ENCODE measurements at places on chromosomes 2 and 18.

DNA sequence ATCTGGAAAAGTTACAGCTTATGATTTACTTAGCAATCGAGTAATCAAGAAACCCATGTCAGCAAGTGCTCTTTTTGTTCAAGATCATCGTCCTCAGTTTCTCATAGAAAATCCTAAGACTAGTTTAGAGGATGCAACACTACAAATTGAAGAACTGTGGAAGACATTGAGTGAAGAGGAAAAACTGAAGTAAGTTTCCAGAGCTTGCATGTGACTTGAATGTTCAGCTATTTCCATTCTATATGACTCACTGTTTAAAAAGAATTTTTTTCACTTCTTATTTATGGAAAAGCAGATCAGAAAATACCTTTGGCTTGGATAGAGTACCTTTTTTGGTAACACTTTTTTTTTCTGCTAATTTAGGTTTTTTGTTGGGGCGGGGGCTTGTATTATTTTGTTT is 70.7 kb downstream of the PMS1 start:
- DNase-seq = no peak

- DNase-seq = no peak
Measured at GRCh38 chr2:211836409-211836808, 702.2 kb downstream of the ERBB4 start.

- no peak for DNase-seq
Measured at GRCh38 chr18:48361801-48362200, 47.4 kb downstream of the ZBTB7C start.

DNA sequence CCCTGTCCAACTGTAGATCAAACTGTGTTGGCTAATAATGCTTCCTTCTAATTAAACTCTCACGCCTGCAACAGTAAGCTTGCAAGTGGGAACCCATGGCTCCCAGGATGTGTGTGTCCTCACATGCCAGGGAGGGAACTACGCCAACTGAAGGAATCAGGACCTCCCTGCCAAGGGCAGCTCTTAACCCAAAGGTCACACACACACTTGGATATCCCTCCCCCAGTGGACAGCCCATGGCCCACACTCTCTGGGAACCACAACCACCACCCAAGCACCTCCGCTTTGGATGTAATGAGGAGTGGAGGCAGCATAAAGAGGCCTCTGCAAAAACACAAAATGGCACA is 102.1 kb downstream of the CRACDL start:
- no peak for DNase-seq

- DNase-seq = no peak
Measured at GRCh38 chr2:5472673-5473072, 219.5 kb upstream of the SOX11 start.

DNA sequence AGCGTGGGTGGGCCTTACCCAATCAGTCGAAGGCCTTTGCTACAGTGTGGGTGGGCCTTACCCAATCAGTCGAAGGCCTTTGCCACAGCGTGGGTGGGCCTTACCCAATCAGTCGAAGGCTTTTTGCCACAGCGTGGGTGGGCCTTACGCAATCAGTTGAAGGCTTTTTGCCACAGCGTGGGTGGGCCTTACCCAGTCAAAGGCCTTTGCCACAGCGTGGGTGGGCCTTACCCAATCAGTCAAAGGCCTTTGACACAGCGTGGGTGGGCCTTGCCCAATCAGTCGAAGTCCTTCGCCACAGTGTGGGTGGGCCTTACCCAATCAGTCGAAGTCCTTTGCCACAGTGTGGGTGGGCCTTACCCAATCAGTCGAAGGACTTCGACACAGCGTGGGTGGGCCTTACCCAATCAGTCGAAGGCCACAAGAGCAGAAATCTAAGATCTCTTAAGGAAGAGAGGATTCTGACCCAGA is 16.3 kb upstream of the GAL3ST2 start:
- no peak for DNase-seq

- peak; percentile 38 for DNase-seq
Measured at GRCh38 chr2:231717281-231718171, 9.2 kb downstream of the PTMA start.

DNA sequence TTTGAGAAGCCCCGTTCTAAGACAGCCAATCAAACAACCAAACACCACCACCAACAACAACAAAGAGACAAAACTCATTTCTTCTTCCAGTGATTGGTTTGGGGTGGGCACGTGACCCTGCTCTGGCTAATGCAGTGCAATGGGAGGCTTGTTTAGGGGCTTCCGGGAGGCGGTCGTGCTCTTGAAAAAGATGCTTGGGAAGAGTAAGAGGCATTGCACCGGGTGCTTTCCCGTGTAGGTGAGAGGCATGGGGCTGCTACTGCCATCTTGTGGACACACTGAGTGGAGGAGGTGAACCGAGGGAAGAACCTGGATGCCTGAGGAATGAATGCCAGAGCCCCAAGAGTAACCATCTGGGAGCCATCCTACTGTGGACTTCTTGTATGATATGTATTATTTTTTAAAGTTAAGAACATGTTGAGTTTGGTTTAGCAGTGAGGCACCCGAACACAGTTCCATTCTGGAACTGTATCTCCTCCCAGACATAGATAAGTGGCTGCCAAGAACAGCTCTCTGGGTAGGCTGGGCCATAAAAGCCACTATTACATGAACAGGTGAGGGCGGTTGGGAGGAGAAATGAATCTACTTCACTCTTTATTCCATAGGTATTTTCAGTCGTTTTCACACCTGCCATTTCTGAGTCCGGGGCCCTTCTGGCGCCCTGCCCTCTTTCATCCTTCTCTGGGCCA is 19.1 kb upstream of the ARHGAP25 start:
- no peak for DNase-seq

DNA sequence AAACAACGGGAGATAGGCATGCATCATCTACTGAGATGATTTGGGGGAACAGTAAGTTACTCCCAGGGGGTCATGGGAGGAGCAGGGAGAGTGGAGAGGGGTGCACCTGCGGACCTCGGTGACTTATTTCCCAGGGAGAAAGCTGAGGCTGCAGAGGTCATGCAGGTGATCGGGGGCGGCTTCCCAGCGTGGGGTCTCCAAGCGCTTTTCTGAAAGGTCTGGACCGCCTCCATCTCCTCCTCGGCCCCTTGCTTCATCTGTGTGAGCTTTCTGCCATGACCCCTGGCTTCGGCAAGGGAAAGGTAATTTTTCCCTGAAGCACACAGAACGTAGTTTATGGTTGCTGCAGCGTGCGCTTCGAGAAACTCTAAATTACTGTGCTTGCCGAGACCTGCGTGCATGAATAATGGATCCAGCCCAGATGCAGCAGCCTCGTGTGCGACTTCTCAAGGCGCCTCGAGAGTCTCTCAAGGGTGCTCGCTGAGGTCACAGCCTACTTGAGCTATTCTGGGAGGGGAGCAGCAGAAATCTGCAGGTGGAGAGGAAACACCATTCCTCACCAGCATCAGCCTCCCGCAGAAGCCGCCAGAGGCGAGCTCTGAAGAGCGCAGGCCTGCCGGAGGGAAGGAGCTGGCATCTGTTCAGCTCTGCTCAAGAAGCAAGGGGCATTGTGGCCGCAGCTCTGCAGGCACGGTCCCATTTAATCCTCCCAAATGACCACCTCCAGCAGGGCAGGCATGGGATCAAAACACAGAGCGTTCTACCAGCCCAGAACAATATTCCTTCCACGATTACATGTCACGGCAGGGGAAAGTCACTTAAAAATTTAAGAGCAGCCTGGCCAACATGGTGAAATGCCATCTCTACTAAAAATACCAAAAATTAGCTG is 308.4 kb upstream of the MYT1L start:
- DNase-seq = no peak

- no peak for DNase-seq
Measured at GRCh38 chr18:45787346-45787745, 38.1 kb upstream of the SIGLEC15 start.

DNA sequence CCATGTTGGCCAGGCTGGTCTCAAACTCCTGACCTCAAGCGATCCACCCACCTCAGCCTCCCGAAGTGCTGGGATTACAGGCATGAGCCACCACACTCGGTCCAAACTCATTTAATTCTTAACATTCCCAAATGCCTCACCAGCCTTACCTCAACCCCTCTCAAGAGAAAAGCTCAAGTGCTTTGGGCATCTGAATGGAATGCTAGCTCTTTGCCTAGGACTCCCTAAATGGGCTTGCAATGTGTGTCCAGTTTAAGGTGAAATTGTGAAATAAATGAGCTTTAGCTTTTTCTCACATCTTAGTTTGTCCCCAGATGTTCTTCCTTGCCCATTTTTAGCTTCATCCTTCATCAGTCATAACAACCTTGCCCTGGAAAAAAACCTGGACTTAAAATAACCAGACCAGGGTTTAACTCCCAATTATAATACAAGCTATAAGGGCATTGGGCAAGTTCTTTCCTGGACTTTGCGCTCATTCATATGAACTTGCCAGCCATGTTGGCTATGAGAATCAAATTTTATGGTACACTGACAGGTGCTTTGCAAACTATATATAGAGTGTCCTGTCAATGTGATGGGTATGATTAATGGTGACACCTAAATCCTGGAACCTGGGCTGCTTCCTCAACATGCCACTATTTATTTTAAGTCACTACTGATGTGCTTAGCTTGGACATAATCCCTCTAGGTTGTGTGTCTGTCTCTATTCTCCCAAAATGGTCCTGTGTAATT is 95.1 kb upstream of the SERPINE2 start:
- no peak for DNase-seq

DNA sequence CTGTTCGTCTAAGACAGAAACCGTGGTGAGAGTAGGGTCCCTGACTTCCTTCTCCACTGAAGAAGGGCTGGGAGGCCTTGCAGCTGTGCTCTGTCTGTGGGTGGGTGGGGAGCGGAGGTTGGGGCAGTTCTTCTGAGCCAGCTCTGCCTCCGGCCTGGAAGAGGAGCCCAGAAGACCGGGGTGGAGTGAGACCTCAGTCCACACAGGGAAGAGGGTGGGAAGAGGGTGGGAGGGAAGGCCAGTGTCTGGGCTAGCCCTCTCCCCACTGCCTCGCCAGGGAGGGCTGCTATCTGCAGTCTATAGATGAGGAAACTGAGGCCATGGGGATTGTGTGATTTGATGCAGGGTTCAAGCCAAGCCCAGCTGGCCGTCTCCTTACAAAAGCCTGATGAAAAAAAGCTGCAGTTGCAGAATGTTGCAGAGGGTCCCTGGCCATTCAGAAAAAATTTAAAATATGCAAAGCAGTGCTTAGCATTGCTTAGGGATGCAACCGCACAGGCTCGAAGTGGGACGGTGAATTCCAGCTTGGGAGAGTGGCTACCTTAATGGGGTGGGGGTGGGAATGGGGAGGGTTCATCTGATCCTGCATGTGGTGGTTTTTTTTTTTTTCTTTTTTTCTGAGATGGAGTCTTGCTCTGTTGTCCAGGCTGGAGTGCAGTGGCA is 181.6 kb upstream of the HS6ST1 start:
- DNase-seq = no peak

DNA sequence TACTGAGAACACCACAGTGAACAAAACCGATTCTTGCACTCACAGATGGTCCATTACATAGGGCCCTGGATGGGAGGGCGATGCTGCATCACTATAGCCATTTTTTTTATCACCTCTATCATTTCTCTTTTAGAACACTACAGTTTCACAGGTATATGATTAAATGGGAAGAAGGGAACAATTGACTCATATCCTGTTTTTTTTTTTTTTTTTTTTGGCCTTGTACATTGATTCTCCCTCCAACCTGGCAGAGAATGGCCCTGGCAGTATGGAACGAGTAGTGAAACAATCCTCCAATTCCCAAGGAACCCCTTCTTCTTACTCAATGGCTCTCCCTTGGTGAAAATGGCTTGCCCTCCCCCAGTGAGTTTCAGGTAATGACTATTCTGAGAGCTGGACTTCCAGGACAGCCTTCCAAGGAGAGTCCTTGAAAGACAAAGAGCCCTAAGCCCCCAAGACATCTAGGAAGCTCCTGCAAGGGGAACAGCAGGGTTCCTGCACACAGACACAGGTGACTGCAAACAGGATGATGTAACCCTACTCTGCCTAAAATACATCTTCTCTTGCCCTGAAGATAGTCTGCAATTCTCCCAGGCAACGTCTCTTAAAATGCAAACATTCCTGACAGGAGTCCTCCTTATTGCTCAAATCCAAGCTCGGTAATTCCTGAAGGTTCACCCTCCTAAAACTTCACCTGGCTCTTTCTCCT is 405.4 kb downstream of the SETBP1 start:
- DNase-seq = no peak

GRCh38 chr18:74497778-74498177 is 1.6 kb downstream of the CNDP2 start:
- DNase-seq = no peak

DNA sequence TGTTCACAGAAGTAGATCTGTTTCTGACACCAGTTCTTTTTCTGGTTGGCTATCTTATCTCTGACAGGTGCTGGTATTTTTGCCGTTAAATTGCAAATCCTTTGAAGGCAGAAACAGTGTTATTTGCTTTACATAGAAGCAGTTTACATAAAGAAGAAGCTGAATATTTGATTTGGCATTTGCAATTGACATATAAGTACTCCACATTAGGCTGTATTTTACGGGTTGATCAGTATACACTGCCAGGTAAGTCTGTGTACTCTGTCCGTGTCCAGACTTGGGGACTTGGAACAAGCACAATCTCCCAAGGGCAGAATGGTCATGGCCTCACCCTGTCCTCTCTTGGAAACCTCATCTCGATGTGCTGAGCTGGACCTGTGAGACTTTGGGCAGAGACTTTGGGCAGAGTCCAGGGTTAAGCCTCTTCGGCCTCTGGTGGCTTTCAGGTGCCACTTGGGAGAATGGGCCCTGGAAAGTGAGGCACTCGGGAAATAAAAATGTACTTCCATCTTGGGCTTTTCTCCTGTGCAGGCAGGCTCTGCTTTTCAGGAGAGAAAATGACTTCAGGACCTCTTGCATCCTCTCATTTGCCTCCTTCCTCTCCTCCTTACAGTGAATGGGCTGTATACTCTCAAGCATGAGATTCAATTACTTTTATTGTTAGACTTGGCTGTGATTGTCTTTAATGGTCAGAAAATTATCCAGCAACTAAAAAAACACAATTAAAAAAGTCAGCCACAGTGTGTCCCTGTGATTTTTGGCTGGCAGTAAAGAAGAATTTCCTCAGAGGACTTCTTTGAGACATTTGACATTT is 108.5 kb downstream of the RAPGEF4 start:
- DNase-seq = no peak

GRCh38 chr2:127107622-127107999 is 657 bp upstream of the BIN1 start:
- DNase-seq = no peak

DNA sequence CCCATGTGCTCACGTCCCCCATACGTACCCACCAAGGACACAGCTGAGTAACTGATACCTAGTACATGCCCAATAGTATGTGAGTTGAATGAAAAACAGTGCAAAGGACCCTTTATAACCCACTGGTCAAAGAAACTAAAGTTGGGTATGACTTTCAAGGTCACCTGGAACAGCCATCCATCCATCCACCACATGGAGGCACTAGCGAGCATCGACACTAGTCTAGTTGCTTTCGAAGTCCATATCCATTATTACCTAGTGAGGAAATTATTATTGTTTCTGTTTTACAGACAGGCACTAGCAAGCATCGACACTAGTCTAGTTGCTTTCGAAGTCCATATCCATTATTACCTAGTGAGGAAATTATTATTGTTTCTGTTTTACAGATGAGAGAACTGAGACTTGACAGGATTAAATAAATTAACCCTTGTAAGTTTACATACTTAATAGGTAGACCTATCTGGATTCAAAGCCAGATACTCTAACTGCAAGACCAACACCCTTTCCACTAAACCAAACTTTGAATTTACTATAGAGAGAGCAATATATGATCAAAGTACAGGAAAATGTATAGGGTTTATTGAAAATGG is 233.7 kb downstream of the METTL4 start:
- no peak for DNase-seq

- DNase-seq = peak; percentile 27
Measured at GRCh38 chr2:174158003-174158402, 90.3 kb downstream of the OLA1 start.

GRCh38 chr18:21894619-21895367 is 154.2 kb downstream of the MIB1 start:
- no peak for DNase-seq

GRCh38 chr2:113240150-113240914 is 38.4 kb downstream of the PAX8 start:
- no peak for DNase-seq

All from NCI-H1436 treated with DMSO at 0.1 percent for 48 hours (cell line).